ENCODE measurements at places on chromosomes 11 and 22.

GRCh38 chr22:24424001-24424900, 3.1 kb upstream of the ADORA2A start:
- DNase-seq, result no peak

GRCh38 chr11:34996958-34997357, 80.5 kb downstream of the PDHX start:
- DNase-seq, result no peak

DNA sequence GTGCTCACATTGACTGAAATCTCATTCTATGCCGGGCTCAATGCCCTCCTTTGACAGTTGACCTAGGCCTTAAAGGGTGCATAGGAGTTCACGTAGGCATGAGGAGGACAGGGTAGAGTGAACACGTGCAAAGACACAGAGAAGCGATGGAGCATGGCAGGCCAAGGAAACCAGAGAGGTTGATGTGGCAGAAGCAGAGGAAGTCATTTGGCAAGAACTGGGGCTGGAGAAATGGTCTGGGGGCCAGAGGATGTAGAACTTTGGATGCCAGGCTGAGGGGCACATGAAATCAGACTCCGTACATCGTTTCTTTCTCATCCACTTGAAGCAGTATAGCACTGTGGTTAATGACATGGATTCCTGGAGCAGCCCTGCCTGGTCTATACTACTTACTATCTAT, 13.6 kb upstream of the ABCC8 start:
- DNase-seq, result no peak

GRCh38 chr22:41526830-41527799, 17.2 kb downstream of the POLR3H start:
- peak; percentile 50 for DNase-seq

GRCh38 chr11:86050196-86050709, 18.6 kb downstream of the PICALM start:
- no peak for DNase-seq

DNA sequence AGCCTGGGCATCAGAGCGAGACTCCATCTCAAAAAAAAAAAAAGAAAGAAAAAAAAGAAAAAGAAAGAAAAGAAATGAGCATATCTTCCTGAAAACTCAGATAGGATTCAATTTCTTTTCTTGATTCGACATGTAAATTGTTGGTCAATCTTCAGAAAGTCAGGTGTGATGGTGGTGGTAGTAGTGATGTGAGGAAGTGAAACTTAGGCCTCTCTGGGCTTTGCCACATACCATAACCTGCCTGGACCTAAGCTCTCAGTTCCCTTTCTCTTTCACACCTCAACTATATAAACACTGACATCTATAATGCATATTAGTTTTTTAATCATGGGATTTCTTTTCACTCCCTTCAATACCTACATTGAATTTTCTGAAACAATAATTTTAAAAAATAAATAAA, 98.0 kb upstream of the TBCEL start:
- DNase-seq, result no peak

DNA sequence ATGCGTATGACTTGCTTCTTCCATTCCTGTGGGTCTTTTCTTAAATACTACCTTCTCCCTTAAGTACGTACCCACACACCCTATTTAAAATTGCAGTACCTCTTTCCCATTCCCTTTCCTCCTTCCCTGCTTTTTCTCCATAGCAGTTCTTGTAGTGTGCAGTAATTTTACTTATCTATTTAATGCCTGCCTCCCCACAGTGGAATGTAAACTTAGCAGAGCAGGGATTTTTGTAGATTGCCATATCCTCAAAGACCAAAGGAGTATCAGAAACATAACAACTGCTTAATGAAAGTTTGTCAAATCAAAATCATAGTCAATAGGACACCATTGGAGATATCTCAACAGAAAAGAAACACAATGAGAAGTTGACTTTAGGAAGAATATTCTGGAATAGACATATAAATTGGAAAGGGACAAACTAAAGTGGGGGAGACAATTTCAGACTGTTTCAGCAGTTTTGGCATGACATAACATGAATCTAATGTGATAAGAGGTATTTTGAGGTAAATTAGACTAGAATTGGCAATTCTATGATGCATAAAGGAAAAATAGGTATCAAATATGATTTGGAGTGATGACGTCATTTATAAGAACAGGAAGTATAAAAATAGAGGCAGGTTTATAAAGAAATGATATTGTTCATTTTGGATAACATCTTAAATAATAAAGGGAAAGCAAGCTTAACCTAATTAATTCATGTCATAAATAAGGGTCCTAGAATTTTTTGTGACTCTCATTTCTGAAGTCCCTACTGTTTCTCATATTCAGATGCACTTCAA, 188.4 kb downstream of the SOX6 start:
- DNase-seq, result no peak

- DNase-seq, result no peak
Observed at GRCh38 chr11:22432291-22433093, 94.3 kb downstream of the SLC17A6 start.

DNA sequence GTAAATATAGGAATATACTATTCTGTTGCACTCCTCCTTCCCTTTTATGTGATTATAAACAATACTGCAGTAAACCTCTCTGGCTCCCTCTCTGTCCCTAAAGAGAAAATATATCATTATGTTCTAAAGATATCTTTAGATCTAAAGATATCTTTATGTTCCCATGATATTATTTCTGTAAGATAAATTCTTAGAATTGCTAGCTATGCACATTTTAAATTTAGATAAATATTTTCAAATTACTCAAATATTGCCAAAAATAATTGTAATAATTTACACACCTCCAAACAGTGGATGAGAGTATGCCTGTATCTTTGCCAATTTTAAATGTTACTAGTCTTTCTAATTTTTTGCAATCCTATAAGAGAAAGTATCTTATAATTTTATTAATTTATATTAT, 10.3 kb upstream of the DEUP1 start:
- DNase-seq, result no peak

DNA sequence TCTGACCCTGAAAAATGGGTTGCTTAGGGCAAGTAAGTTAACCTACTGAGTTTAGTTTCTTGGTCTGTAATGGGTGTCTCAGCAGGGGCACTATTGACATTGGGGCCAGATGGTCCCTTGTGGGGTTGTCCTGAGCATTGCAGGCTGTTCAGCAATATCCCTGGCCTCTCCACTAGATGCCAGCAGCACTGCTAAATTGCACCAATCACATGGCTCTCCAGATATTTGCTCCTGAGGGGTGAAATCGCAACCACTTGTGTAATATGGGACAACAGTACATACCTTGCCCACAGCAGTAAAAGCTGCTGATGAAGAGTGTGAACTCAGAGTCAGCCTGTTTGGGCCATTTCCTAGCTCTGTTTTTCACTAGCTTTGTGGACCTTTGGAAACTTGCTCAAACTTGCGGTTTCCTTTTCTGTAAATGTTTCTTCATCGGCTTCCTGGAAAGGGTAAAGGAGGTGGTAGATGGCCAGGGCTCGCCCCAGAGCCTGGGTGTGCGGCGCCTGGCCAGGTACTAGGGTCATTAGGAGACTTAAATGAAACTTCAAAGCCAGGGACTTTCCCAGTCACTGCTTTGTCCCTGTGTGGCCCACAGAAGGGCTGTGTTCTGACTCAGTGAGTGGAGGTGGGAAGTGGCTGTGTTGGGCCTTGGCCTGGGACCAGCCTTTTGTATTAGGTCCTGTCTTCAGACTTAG, 13.0 kb downstream of the NCF4 start:
- peak; percentile 18 for DNase-seq

- no peak for DNase-seq
Observed at GRCh38 chr11:45511566-45511965, 153.9 kb downstream of the CHST1 start.

GRCh38 chr11:74739546-74740270, 8.5 kb upstream of the CHRDL2 start:
- DNase-seq, result peak; percentile 14

DNA sequence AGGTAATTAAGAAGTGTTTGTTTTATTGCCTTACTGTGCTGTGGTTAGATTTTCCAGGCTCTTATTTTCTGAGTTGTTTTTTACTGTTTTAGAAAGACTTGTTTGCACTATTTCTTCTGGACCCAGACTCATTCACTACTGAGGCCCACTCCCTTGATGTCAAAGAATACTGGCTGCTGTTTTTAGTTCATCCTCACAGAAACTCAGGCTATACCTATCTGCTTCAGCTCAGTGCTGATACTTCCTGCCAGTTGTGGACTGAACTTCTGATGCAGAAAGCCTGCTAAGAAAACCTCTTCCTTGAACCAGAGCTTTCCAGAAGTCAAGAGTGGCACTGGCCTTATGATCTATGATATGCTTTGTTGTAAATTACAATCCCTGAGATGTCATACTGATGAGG, 15.9 kb upstream of the PIK3IP1 start:
- no peak for DNase-seq

DNA sequence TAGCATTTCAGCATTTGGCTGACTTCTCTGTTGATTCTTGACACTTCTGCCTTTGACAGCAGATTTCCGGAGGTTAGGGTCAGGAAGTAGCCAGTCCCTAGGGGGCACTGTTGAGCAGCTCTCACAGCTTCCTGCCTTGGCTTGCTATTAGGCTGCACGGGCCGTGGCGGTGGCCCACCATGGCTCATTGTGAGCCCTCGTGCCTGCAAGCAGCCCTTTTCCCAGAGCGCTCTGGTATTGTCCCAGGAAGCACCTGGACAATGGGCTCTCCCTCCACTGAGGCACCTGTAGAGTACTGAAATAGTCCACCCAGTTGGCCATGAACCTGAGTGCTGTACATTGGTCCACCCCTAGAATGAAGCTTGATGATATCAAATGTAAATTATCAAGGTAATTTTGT, 100.2 kb upstream of the GAL start:
- DNase-seq, result peak; percentile 47

DNA sequence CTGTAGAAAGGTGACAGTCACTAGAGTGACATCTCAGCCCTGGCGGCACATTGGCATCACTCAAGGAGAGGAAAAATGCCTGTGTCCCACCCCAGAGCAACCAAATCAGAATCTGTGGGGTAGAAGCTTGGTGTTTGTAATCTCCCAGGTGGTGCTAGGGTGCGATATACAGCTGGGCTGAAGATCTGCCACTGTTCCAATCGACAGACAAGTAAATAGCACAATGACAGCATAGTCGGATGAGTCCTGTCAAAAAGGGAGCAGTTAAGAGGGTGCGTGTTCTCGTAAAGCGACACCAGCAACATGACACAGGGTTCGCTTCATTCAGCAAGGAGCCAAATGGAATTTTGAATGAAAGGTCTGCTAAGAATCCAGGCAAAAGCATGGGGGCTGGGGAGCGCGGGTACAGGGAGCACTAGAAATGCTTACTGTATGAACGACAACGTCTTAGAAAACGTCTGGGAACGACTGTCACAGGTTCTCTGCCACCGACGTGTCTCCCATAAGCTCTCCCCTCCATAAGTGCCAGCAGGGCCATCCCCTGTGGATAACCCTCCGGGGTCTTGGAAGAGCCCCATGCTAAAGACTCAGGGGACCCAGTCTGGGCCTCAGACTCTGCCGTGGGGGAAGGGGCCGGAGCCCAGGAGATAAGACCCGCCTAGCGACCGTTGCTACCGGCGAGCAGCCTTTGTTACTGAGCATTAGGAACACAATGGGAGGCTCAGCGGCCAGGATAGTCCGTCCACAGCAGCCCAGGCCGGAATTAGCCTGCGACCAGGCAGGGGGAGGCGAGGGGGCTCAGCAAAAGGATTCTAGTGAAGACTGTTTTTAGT, 20.8 kb downstream of the ADA2 start:
- no peak for DNase-seq

- DNase-seq, result no peak
Observed at GRCh38 chr11:76313913-76314740, 66.8 kb downstream of the THAP12 start.

DNA sequence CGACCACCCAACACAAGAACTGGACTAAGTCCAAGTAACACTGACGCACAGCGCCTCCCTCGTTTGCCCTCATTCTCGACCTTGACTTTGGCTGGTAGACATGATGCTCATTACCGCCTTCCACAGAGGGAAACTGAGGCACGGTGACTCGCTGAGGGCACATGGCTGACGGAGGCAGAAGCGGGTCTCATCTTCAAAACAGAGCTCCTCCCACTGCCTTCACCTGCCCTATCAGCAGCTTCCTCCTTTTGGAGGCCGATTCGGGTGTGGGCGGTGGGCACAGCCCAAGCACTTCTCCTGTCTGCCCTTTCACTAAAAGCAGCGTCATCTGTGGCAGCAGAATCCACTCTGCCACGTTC, 2.0 kb upstream of the KMT5B start:
- peak; percentile 47 for DNase-seq

- DNase-seq, result no peak
Observed at GRCh38 chr11:7281809-7282208, 30.1 kb downstream of the SYT9 start.

- DNase-seq, result no peak
Observed at GRCh38 chr22:22938672-22939587, 51.3 kb downstream of the IGLL5 start.

GRCh38 chr11:44793350-44794090, 66.8 kb downstream of the TSPAN18 start:
- no peak for DNase-seq

DNA sequence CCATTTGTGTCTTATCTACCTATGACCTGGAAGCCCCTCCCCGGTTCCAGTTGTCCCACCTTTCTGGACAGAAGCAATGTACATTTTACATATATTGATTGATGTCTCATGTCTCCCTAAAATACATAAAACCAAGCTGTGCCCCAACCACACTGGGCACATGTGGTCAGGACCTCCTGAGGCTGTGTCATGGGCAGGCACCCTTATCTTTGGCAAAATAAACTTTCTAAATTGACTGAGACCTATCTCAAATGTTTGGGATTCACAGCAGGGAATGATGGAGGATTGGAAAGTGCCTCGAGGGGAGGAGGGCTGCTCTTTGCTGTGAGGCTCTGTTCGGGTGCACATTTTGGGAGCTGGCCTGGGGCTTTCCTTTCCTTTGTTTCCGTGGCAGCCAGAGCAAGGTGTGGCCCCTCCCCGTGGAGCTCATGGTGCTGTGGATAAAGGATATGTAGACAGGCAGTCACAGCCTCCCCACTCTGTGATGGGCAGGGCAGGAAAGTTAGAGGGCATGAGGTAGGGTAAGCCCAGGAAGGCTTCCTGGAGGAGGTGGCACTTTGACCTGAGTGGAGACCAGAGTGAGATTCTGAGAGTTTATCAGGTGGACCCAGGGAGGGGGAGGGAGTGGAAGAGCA, 615.6 kb downstream of the TBC1D22A start:
- DNase-seq, result no peak

DNA sequence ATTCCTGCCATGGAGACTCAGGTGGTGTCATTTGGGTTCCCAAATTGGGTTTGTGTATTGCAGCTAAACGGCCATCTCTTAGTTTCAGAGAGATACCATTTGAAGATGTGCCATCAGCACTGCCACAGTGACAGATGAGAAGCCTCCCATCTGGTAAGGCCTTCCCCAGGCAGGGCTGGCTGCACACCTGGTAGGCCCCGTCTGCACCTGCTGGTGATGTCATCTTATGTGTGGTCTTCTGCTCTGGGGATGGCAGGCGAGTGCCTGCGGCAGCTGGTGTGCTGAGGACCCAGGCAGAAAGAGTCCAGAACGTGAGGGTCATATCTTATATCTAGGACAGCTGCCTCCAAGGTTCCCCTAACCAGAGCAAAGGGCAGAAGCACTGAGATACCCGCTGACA, 100.6 kb downstream of the CSNK2A3 start:
- no peak for DNase-seq

All from stimulated activated CD4-positive, alpha-beta T cell treated with anti-CD3 and anti-CD28 coated beads, Interleukin-15, amount 100 ng/mL, for 48 hours (primary cell).